D721Med (cell line): ENCODE measurements at places on chromosomes 4 and X.

GRCh38 chrX:136065044-136065671 lies 79.9 kb downstream of the SLC9A6 start:
- DNase-seq, result no peak

- DNase-seq, result peak; percentile 61
These were observed 774 bp downstream of the ARMCX2 start for GRCh38 chrX:101658661-101659491.

- DNase-seq, result no peak
These were observed 22.2 kb downstream of the LIAS start for GRCh38 chr4:39480902-39481695.

- no peak for DNase-seq
These were observed 52.8 kb upstream of the CD99 start for GRCh38 chrX:2638279-2638678.

- no peak for DNase-seq
These were observed 30.5 kb upstream of the CRMP1 start for GRCh38 chr4:5923376-5923775.

DNA sequence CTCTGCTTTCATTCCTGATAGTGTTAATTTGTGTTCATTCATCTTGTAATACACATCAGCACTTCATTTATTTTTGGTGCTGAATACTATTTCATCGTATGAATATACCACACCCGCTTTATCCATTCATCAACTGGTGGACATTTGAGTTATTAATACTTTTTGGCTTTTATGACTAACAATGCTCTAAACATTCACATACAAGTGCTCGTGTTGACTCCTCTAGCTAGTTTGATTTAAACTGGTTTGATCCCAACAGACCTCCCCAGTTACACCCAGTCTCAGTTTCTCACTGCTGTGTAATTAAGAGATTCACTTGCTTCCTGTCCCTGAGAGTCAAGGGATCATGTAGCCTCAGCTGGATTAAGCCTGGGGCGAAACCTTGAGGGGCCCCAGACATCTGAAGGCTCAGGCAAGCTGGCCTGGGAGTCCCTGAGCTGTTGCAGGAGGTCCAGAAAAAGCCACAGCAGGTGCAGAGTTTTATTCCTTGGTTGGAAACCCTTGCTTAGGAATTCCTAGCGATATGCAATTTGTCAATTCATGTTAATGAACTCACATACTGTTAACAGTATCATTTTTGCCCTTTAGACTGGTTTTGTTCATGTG lies 52.8 kb upstream of the CLDN24 start:
- no peak for DNase-seq

DNA sequence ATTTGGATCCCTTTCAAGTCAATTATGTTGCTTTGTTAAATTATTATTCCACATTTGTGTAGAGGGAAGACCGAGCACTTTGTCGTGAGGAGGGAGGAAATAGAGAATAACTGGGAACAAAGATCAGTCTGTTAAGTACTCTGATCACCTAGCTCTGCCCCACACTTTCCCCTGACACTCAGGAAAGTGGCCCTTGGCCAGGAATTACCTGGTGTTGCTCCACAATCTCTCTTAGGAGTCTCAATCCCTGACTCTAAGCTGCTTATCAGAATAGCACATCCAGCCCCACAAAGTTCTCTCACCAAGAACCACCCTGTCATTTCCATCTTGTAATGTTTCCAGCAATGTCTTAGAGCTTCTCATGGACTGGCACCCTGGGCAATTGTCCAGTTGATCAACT lies 83.8 kb upstream of the BMPR1B start:
- no peak for DNase-seq

DNA sequence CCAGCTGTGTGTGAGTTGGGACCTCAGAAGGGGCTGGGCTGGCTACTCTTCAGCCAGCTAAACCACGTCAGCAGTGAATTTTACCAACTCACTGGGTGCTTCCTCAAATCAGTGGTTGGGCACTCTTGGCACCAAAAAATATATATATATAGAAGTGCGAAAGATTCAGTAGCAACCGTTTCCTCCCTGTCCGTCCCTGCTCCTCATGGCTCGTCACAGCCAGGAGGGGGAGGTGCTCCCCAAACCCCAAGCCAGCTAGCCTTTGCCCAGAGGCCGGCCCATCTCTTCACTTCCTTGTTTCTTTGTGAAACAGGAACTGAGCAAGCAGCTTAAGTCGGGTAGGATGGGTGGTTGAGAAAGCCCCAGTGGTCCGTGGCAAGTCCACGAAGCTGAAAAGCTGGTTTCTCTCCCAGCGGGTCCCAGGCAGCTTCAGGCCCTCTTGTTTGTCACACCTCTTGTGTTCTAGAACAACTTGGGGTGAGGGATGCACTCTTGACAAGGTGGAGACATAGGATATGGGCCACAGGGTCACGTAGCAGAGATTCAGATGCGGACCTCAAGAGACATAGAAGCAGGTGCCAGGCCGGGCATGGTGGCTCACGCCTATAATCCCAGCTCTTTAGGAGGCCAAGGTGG lies 6.8 kb upstream of the SASH3 start:
- no peak for DNase-seq

GRCh38 chr4:7312691-7313090 lies 120.4 kb downstream of the SORCS2 start:
- no peak for DNase-seq

GRCh38 chr4:7147661-7148310 lies 44.6 kb upstream of the SORCS2 start:
- no peak for DNase-seq

- no peak for DNase-seq
These were observed 13.1 kb downstream of the TCEAL7 start for GRCh38 chrX:103343105-103343504.

DNA sequence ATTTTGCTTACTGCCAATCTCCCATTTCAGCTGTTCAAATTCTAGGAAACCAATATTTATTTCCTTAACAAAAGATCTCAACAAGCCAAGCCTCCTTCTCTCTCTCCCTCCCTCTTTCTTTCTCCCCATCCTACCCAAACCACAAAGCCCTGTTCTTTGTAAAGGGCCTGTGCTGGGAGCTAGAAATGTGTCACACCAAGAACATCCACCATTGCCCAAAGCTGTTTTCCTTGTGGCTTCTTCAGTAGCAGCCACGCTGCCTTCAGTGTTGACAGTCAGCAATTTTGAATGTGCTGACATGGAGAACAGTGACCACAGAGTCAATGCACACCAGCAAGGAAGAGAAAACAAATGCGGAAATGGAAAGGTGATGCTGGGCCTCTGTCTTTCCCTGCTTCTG lies 203.0 kb downstream of the MAML3 start:
- no peak for DNase-seq

GRCh38 chr4:176794151-176794550 lies 1.4 kb upstream of the VEGFC start:
- DNase-seq, result no peak

- DNase-seq, result no peak
These were observed 850.1 kb downstream of the TRIML1 start for GRCh38 chr4:188989371-188989770.

DNA sequence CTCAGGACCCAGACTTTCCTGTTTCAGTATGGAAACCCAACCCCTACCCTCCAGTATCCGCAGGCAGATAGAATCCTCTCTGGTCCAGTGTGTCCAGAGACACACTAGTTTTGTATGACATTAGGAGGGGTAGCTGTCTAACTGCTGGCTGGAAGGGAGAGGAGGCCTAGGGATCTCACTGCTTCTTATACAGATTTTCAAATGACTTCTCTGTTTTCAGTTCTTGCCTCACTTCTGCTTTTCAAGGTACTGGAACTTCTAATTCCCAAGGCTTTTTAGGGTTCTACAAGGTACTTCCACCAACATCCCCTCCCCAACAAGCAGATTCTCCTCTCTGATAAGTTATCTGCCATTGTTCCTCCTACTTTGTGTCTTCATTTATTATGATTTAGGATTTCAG lies 6.1 kb downstream of the SGCB start:
- DNase-seq, result no peak

DNA sequence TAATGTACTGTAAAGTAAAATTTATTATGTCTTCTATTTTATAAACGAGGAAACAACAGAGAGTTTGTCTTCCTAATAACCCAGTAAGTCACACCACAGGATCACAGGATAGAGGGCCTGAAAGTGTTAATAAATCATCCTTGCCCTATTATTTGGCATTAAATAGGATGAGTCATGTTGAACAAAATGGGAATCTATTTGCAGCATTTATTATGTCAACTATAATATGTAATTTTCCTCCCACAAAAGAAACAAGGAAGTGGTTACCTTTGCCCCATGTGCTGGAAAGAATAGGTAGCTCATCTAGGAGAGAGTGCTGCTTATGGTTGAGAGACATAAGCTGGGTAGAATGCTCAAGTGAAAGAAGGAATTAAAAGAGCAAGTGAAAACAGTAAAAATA lies 237.6 kb upstream of the NDST3 start:
- no peak for DNase-seq

- DNase-seq, result no peak
These were observed 277.5 kb downstream of the IL15 start for GRCh38 chr4:141913928-141914327.

DNA sequence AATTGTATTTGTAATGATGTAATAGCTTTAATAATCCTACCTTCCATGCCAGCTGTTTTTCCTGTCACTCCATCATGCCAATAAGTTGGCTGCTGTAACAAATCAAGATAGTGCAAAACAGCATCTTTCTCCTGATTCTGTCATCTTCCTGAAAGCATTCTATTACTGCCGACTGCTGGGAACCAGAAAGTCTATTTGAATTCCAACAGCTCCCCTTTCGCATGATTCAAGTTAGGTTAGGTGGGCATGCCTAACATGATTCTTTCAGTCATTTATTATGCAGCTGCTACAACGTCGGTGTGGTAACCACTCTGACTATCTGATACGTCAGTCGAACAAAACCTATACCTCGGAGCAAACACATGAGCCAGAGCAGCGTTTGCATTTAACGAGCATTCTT lies 127.9 kb upstream of the DMD start:
- DNase-seq, result no peak

DNA sequence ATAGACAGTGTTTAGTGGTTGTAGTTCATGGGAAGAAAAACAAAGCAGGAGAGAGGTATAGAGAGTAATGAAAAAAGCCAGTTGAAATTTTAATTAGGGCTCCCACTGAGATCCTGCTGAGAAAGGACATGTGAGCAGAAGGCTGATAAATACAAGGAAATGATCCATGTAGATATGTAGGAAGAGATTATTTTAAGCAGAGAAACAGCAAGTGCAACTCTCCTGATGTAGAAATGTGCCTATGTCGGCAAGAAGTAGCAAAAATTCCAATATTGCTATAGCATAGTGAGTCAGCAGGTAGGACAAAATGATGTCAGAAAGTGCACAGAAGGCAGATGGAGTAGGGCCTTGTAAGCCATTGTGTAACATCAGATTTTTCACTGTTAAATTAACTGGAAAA lies 1027.3 kb downstream of the PCDH18 start:
- no peak for DNase-seq

DNA sequence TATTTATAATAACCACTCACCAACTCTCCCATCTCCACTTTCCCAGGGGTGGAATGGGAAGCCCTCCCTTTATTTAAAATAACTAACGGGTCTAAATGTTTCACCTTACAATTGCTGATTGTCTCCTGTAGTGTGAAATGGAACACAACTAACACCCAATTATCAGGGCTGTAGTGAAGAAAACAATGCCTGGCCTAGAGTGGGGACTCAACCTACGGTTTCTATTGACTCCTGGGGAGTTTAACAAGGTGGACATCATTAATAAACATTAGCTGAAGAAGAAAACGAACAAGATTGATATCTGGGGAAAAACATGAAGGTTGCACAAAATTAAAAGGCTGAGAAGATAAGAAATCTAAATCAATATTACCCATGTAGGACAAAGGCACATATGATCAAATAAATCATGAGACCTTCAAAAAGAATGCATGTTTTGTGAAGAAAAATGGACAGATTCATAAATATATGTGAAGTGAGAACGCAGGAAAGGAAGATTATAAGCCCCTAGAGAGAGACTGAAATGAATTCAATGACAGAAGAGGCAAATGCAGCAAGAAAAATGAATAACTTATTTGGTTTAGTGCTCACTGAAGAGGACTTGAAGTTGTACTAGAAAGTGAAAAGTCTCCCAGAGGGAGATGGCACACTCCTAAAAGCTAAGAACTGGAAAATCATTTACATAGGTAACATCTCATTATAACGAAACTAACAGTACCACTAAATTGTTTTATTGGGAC lies 593.0 kb upstream of the AADAT start:
- no peak for DNase-seq

GRCh38 chr4:183960046-183960420 lies 54.9 kb downstream of the STOX2 start:
- DNase-seq, result no peak

DNA sequence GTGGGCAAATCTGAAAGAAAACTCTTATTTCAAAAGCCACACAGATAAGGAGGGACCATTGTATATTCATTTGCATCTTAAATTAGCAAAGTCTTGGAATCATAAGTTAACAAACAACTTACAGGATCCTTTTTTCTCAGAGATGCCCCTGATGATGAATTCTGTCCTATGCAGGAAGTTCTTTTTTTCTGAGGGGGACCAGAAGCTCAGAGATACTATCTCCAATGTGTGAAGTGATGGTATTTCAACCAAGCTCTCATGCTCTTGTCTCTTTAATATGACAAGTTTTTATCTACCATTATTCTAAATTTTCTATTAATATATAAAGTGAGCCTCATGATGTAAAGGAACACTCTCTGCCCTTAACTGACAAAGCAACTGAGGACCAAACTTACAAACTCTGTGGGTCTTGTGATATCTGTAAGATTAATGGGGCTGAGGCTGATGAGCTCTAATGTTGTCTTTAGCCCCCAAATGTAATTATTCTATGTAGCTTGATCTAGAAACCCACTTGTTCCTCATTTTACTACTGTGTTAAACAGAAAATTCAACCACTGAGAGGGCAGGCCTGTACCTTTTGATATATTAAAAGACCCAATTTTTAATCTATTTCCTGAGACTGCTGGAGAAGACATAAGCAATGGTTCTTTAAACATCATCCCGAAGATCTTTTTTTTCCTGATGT lies 27.0 kb downstream of the TEC start:
- no peak for DNase-seq

DNA sequence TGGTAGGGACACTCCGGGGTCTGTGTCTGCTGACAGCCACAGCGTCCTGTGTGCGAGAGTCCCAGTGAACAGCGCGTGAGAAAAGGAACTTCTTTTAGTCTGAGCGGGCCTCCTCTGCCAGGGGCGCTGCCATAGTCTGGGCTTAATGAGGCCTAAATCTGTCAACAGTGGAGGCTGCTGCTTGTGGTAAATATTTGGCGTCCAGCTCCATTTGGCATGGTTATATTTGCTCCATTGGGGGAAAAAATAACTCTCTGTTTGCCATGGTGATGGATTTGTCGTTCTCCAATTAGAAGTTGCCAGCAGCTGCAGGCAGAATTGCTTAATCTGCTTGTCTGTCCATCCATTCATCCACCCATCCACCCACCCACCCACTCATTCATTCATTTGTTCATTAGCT lies 71.4 kb upstream of the PSAPL1 start:
- no peak for DNase-seq

DNA sequence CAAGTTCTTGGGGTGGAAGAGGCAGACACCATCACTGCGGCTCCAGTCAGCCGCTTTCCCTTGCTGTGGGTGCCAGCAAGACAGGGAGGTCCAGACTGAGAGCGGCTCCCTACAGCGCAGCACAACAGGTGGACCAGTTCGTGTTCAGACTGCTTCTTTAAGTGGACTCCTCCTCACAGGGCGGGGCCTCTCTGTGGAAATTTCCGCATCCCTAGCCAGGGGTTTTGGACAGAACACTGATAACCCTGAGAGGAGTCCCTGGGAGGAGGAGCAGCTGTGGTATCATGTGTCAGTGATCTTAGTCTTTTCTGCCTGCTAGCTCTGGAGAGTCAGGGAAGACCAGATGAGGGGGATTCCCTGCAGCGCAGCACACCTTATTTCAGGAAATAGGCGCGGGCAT lies 48.5 kb downstream of the MAGEC2 start:
- no peak for DNase-seq

GRCh38 chr4:8911316-8912088 lies 39.9 kb upstream of the HMX1 start:
- DNase-seq, result no peak
